ENCODE measurements at places on chromosomes 16 and 17.

- no peak for DNase-seq
Measured at GRCh38 chr17:18974407-18975149, 22.6 kb downstream of the SLC5A10 start.

- no peak for DNase-seq
Measured at GRCh38 chr17:59848385-59848668, 44.4 kb downstream of the TUBD1 start.

DNA sequence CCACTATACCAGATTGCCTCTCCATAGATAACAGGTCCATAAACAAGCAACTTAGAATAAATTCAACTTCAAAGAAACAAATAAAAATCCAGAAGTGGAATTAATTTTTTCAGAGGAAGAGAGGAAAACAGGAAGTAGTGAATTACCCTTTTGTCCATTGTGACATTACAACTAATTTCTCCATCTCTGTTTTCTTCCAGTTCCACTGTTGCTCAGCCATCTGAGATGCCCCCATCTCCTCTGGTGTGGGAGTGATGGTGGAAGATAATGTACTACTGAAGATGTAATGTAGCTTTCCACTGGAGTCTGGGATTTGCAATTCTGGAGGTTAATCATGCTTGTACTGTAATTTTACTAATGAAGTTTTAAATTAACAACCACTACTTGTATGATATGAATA is 124.6 kb upstream of the TMEM97 start:
- no peak for DNase-seq

DNA sequence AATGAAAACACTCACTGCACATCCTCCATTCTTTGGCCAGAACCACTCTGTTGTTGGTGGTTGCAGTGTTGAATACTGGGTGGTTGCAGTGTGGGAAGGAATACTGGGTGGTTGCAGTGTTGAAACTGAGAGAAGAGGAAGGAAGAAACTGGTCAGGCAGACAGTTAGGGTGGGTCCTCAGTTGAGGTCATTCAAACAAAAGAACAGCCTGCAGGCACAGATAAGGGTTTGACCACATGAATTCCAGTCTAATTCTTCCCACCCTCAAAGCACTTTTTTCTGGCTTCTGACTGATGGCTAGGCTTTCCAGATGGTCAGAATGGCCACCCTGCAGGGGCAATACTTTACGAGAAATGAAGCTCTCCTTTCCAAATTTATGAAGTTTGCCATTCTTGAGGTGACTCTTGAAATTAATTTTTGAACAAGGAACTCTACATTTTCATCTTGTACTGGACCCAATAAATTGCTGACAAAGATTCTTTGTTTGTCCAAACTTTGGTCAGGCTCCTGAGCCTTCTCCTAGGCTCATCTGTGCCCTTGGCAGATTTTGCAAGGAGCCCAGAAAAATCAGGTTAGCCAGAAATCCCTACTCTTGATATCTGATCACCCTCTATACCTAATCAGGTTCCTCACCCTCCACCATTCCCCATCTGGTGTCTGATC is 596.6 kb upstream of the CDH5 start:
- DNase-seq = no peak

- peak; percentile 30 for DNase-seq
Measured at GRCh38 chr17:2064980-2065785, 10.3 kb downstream of the HIC1 start.

GRCh38 chr17:39170109-39170508 is 4.1 kb upstream of the ARL5C start:
- no peak for DNase-seq

GRCh38 chr17:32553168-32553567 is 66.4 kb downstream of the CDK5R1 start:
- peak; percentile 7 for DNase-seq

DNA sequence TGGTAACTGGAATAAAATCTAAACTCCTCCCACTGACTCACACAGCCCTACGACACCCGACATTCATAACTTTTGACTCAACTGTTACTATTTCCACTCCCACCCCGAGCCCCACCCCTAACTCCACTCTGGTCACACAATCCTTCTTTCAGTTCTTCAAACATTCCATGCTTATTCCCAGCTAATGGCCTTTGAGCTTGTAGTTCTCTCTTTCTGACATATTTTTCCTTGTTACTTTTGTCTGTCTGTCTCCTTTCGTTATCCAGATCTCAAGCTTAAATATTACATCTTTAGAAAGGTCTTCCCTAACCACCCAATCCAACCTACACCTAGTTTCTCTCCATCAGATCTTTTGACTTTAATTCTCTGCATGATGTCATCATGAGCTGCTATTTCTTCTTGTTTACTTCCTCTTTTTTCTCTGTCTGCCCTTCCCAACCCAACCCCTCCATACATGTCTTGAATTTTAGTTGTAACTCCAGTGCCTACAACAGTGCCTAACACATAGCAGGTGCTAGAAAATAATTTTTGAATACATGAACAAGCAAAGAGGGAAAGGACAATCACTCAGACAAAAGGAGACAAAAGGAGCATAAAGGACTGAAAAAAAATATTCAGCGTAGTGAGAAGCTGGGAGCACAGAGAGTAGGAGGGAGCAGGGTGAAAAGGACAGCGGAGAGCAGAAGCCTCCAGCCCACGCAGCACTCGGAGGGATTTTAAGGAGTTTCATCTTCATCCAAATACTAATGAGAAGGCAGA is 65.2 kb upstream of the SMIM36 start:
- DNase-seq = no peak

DNA sequence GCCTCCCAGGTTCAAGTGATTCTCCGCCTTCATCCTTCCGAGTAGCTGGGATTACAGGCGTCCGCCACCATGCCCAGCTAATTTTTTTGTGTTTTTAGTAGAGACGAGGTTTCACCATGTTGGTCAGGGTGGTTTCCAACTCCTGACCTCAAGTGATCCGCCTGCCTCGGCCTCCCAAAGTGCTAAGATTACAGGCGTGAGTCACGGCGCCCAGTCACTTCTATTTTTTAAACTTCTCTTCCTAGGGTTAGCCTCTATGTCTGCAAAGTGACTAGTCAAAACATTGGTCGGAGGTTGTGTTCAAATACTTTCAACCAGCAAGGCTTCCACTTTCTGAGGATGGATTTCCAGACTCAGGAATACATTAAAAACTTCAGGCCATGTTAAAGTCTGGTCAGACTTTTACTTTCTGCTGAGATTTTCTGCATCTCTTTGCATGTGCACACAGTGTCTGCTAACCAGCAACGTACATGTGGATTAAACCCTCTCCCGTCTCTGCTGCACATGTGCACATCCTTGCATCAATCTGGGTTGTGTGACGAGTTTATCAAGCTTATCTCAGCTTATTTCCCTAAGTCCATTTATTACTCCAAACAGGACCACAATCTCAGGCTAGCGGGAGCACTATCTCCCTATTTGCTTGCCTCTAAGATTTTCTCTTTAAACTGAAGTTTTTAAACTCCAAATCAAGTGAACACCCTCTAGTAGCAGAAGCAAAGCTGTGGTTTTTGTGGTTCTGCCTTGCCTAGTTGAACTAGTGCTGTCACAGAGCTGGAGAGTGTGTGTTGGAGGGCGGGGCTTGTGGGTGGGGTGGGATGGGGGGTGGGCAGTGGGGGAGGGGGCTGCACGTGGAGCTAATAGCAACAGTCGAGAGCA is 525.2 kb upstream of the GOT2 start:
- DNase-seq = no peak

- no peak for DNase-seq
Measured at GRCh38 chr17:57895382-57896060, 45.7 kb upstream of the MRPS23 start.

- no peak for DNase-seq
Measured at GRCh38 chr16:12337871-12338655, 361.5 kb downstream of the SNX29 start.

Measured in CD4-positive, alpha-beta T cell treated with Interleukin-4 for 4 hours (primary cell).